MG63 (cell line): ENCODE measurements at places on chromosomes 1 and 21.

DNA sequence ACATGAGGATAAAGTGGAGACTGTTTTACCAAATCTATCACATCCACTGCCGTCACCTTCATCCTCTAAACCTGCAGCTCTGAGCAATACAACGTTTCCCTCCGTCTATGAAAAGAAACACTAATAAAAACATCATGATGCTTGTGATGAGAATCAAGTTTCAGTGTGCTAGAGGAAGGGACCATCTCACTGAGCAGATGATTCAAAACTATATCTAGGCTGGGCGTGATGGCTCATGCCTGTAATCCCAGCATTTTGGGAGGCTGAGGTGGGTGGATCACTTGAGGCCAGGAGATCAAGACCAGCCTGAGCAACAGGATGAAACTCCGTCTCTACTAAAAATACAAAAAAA lies 14.7 kb upstream of the MYOM3 start:
- DNase-seq = no peak

- DNase-seq = peak; percentile 64
These were observed 973.7 kb downstream of the LTN1 start for GRCh38 chr21:28018741-28019669.

GRCh38 chr1:3179471-3179870 lies 110.5 kb downstream of the PRDM16 start:
- no peak for DNase-seq

DNA sequence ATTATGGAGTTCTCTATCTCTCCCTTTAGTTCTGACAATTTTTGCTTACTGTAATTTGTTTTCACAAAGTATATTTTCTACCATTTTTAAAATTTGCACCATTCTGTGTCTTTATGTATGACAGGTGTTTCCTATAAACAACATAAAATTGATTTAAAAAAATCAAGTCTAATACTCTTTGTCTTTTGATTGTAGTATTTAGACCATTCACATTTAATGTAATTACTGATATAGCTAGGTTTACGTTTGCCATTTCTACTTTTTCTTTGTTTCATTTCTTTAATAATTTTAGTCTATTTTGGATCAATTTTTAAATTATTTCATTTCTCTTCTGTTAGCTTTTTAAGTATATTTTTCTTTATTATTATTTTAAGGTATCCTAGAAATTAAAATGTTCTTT lies 44.4 kb upstream of the LCE5A start:
- DNase-seq = no peak

- no peak for DNase-seq
These were observed 437.8 kb downstream of the LTN1 start for GRCh38 chr21:28554660-28555475.

GRCh38 chr1:203765029-203765837 lies at the start of gene LAX1:
Gene LAX1 (plus strand): TSS chr1:203765183. CDS start chr1:203765566, 383 bp downstream.
- DNase-seq = no peak

DNA sequence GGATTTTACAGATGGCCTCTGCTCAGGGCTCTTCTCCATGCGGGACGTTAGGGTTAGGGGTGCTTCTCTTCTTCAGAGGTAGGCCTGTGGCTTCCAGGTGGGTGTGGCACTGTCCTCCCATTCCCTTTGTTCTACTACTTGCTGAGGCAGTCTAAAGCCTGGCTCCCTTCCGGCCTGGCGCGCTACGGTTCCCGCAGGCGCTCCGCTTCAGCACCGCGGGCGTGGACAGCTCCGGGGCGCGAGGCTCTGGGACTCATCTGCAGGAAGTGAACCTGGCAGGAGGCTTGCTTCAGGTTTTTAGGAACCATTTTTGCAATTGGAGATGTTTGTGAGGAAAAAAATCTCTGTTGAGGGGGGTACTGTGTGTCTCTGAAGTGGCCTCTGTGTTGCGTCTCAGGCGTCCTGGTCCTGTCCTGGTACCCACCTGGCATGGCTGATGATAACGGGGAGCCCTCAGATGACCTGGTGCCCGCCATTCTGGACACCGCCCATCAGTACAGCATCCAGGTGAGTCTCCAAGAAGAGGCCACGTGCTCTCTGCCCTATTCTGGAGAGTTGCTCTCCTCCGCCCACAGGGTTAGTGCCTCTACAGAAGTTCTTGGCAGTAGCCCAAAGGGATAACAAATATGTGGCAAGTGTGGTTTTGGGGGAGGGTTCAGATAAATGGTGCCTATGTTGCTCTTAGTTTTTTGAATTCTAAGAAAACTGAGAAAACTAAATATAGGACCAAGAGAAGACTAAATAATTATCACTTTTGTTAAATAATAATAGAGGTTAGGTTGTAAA lies 1.9 kb downstream of the MANEAL start:
- peak; percentile 25 for DNase-seq

DNA sequence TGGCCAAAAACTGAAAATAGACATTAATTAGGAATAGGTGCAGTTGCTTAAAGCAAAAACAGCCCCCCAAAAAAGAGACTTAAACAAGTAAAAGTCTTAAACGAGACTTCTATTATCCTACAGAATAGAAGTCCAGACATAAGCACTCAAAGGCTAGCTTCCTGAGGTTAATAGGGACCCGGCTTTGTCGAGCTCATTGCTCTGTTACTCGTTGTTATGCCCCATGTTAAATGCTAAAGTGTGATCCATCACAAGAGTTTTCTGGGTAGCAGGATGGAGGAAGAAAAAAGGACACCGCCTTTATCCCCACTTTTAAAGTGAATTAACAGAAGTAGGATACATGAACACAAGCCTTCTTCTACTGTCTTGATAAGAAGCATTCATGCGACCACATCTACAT lies 10.6 kb downstream of the CD1D start:
- no peak for DNase-seq

- no peak for DNase-seq
These were observed 99.2 kb downstream of the LHX8 start for GRCh38 chr1:75233302-75233929.

GRCh38 chr1:159177272-159177907 lies 6.0 kb downstream of the CADM3 start:
- peak; percentile 24 for DNase-seq

DNA sequence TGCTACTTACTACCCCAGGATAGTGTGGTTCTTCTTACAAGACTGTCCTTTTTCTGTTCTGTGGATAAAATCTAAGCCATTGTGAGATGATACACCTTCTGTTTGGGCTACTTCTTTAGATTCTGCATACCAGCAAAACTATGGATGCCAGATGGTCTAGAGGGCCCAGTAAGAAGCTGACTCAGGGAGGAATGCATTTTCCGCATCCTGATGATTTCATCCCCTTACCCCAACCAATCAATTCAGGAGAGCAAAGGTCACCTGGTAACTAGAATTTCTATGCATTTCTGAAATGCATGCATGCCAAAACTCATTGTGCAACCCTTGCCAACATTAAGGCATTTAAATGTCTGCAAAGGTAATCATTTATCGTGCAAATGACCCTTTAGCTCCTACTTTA lies 285.7 kb upstream of the ZP4 start:
- no peak for DNase-seq

DNA sequence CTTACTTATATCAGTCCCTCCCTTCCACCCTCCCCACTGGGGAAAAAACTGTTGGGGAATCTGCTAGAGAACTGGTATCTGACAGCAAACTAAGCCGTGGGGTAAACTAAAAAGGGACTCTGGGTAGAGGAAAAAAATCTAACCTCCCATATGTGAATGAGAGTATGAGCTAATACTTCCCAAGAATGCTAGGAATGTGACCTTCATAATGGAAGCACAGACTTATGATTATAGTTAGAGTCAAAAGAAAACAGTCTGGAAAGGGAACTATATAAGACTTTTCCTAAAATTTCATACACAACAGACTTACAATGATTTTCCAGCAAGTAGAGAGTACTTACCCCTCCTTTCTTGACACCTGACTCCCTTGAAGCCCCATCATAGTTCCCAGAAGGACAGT lies 23.0 kb upstream of the RBBP5 start:
- no peak for DNase-seq

DNA sequence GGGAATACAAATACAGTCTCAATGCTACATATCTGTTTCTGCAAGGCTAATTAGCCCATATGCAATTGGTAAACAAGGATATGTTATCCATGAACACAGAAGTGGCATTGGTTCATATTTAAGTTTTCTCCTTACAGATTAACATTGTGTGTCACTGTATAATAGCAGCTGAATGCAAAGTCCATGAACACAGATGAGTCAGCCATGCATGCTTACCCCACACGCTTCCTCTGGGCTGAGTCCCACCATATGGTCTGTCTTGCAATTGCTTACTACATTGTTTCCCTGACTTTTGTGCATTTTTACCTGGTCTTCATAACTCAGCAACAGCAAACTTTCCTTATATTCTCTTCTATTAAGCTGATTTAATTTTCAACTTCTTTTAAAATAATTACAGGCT lies 41.5 kb upstream of the TSNAX start:
- peak; percentile 6 for DNase-seq

DNA sequence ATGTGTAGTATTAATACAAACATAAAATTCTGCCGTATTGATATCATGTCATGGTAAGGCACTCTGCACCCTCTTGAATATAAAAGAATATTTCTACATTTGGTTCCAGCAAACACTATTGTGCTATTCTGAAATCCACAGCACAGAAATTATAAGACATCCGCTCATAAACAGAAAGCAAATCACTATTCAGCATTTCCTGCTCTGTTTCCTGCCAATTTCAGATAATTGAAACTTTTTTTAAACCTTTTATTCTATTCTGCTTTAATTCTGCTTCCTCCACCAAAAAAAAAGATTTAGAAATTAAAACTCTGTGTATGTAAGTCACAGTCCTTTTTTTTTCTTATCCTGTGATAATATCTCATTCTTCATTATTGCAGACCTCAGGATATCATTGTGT lies 39.6 kb upstream of the PLEKHO1 start:
- DNase-seq = no peak

DNA sequence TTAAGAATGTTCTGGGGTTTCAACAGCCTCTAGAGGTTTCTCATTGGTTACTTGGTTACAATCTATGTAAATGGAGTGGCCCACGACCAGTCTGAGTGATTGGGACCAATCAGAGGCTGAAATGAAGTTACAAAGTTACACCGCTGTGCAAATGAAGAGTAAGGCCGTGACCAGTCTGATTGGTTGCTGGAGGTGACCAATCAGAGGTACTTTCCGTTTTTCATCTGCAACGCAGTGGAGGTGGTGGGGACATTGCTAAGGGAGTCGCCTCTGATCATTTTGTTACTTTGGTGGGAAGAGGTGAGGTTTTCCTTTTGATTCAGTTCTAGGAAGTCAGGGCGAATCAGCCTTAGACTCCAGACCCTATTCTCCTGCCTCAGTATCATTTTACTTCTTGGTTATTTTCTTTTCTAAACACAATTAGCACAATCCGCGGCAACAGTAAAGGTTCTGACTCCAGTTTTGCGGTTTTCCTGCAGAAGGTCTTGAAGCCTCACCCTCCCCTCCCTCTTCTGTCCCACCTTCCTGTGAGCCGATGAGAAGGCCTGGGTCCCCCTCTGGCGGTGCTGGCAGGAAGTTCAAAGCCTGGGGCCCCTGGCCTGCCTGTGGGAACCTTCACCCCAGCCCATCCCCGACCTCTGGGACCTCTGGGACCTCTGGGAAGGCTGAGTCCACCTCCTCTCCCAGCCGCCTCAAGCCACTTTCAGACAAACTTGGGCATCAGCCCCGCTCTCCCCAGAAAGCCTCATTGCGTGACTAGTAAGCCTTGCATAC lies 38.7 kb upstream of the TTC34 start:
- no peak for DNase-seq

DNA sequence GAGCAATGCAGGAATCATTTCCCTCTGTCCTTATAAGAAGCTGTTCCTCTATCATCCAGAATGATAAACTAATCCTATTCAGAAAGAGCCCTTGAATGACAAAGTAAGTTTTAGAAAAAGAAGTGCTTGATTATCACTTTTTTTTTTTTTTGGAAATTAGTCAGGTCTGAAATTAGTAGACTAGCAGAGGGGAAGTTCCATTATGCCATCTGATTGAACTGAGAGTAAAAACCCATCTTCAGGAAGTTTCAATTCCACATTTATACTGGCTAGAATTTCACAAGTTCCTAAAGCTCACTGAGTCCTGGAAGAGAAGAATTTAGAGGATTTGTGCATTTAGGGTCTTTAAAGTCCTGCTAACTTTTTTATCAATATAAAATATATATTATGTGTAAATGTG lies 128.8 kb upstream of the COA6 start:
- DNase-seq = no peak

DNA sequence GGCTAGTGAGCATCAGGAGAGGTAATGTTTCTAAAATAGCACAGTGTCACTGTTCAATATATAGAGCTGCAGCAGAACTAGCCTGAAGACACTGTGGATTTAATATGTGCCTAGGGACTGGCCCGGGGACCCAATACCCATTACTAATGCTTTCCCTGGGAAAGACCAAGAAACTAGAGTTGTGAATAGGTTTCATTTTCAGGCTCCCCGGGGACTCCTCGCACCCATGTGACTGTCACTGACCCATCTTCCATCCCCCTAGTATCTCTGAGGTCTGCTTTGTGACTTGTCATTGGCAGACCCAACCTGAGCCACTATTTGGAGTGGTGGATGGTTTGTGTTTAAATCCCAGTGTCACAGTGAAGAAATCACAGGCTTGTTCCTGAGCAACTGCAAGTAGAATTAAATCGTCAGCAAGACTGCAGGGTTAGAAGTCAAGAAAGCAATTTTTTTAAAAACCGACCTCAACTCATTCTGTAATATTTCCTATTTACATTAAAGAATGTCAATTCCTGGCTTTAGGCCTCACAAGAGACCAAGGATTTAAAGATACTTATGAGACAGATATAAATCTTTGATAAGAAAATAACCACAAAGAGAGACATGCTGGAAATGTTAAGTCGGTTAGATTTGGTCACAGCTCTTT lies 130.0 kb upstream of the TNR start:
- no peak for DNase-seq

DNA sequence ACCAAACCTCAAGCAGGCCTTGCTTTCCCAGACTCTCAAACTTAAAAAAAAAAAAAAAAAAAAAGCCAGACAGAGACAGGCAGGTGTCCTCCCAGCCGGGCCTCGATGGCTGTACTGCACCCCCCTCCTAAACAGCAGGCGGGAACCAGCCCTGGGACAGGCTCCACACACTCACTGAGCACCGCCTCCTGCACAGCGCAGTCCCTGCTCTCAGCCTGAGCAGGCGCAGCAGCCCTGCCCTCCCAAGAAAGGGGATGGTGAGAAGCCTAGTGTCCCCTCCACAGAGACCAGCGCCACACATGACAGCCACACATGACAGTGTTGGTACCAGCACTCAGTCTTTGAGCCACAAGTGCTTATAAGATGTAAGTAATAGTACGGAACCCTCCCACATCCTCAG lies 11.9 kb downstream of the MX2 start:
- no peak for DNase-seq

DNA sequence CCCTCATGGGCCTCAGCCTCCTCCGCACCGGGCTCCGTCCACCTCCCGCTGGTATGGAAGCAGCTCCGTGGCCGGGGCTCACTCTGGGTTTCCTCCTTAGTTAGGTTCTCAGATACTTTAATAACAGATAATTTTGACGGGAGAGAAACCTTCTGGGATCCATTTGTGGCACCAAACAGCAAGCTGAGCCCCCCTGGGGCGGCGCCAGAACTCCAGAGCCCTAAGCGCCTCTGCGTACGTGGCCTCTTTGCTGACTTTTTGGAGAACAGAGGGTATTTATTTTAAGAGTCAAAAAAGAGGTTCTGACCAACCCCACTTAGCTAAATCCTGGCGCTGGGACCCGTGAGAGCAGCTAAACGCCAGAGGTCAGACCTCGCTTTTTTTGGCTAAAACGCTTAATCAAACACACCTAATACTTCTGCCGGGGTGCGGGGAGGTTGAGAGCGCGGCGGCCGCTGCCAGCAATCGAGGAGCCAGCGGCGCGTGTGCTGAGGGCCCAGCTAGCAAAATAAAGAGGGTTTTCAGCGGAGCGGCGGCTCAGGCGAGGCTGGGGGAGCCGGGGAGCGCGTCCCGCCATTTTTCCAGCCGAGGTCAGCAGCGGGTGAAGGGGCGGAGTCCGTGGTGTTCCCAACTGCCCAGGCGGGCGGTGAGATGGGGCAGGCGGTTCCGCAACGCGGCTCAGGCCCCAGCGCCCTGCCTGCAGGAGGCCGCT lies 171.7 kb downstream of the PRDM16 start:
- DNase-seq = no peak
